AG08395 (cell line): ENCODE measurements at places on chromosomes 6 and 20.

DNA sequence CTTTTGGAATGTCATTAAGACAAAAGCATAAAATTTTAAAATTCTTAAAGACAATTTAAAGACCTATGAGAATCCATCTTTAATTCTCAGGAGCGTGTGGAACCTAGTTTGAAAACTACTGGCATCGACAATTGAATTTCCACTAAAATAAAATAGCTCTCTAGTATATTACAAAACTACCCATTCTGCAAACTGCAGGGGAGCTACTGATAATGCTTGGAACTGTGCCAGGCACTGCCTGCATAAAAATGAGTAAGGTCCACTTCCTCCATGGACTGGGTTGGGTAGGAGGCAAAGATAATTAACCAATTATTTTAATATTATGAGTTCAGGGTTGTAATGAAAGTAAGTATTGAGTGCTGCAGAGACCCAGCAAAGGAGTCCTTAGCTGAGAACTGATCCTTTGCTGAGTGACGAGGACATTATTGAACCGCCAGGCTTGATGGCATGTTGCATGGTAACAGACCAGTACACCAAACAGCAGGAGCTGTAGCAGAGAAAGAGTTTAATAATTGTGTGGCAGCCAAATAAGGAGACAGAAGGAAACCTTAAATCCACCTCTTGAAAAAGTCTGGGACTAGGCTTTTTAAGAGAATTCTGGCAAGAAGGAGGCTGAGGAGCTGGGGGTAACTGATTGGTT lies 261.3 kb downstream of the ESR1 start:
- no peak for DNase-seq

DNA sequence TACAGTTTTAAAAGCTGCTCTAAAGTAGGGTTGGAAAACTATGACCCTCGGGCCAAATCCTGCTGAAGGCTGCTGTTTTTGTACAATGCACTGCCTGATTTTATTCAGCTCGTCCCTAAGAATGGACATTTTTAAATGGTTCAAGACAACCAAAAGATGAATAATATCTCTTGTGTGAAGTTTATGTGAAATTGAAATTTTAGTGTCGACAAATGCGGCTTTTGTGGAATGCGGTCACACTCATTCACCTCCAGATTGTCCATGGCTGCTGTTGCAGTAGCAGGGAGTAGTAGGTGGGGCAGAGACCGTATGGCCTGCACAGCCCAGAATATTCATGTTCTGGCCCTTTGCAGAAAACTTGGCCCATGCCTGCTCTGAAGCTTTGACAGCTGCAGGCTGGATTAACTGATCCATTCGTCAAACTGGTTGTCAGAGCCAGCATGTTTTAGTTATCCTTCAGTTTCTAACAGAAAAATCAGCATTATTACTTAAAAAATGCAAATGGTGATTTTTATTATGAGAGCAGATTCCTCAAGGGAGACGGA lies 91.6 kb downstream of the PSMG4 start:
- DNase-seq = no peak

DNA sequence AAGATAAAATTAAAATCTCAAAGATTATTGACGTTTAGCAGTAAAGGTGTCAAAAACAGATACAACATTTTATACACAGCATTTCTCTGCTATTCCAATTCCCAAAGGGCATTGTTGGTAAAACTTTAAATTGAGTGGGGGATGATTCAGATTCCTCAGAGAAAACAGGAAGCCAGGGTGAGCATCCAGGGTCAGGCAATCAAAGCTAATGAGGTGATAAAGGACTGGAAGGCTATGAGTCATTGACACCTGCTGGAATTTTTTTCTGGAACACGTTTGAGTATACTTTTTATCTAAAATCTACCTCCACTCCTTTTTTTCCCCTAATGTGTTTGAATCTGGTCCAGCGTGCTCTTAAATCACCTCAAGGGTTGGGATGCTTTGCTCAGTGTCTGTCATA lies 52.2 kb downstream of the FKBP1C start:
- DNase-seq = no peak

- DNase-seq = no peak
Measured at GRCh38 chr6:113315879-113316278, 541.3 kb upstream of the MARCKS start.

GRCh38 chr6:149317644-149318571 lies at the start of gene TAB2:
TAB2 (plus strand) TSS chr6:149317712; CDS start chr6:149369998, 52,286 bp downstream.
- peak; percentile 10 for DNase-seq

GRCh38 chr6:20559924-20560551 lies 25.8 kb downstream of the CDKAL1 start:
- DNase-seq = no peak

- DNase-seq = no peak
Measured at GRCh38 chr20:59631751-59632540, 27.6 kb downstream of the PHACTR3 start.

- DNase-seq = no peak
Measured at GRCh38 chr6:44249082-44249748, 2.3 kb downstream of the HSP90AB1 start.

DNA sequence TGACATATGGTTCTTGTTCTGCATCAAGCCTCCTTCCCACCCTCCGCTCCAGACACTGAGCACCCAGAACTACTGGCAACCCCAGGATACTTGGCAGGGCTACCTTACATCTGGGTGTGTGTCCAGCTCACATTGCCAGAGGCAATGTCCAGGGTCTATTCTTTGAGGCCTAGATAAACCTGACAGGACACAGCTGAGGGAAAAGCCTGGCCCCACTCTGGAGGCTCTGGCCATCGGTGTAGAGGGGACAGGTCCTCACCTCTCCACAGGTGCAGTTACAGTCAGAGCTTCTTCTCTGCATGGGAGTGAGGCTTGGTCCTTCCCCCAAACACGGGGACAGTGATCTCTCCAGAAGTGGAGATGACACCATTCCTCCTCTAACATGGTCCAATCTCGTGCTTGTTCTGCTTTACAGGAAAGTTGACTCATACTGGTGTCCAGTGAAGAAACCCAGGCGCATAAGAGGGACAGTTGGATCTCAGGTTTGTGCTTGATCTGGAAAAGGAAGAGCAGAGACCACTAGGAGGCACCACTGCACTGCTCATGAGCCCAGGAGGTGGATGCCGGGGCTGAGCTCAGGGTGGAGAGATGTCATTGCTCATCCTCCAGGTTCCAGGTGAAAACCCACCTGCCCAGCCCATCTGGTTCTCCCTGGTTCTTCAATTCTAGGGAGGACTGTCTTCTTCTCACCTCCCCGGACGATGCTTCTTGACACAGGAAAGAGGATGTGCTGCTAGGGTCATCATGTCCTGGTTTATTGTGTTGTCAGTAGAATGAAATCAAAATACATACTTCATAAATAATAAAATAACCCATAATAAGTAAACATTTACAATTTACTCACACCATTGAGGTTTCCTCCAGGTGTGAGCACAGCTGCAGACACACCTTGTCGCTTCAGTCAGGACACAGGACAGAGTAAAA lies 14.7 kb downstream of the HLA-F start:
- DNase-seq = peak; percentile 77
